LHCN-M2 (cell line): ENCODE measurements at places on chromosomes 2 and 18. TPM values are rescaled to one million over a fixed set of nuclear protein-coding genes. Genes with fewer than 3 reads are reported as not detected.
A peak's percentile ranks its signal among the peaks of the same experiment; 100 is the strongest.

- DNase-seq: no peak
These were observed 139.7 kb downstream of the FAM161A start for GRCh38 chr2:61714210-61714609.

DNA sequence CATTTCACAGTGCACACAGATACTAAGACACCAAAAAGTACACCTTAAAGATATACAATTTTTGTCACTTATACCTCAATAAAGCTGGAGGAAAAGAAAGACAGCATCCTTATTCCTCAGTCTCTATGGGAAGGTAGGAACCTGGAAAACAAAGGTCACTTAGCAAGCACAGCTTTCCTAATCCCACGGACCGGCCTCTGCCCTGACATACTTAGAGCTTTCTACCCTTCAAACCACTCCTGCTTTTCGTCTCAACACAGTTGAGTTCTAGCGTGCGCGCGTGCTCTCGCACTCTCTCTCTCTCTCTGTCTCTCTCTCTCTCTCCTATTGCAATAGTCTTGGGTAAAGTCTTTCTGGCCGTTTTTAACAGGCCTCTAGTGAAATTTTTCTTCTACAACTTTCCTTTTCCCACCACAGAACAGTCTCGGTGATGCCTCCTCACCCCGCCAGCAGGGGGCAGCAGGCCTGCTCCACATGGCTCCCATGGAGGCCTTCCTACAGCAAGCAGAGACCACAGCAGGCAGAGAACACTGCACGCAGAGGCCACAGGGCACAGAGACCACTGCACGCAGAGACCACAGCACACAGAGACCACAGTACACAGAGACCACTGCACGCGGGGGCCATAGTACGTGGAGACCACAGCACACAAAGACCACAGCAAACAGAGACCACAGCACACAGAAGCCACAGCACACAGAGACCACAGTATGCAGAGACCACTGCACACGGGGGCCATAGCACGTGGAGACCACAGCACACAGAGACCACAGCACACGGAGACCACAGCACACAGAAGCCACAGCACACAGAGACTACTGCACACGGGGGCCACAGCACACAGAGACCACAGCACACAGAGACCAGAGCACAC is 106.9 kb downstream of the FBXO15 start:
- no peak for DNase-seq

GRCh38 chr2:141710589-141711239 is 420.1 kb downstream of the LRP1B start:
- DNase-seq: no peak

- peak; percentile 73 for DNase-seq
These were observed 108.3 kb downstream of the PIEZO2 start for GRCh38 chr18:11040823-11041656.

DNA sequence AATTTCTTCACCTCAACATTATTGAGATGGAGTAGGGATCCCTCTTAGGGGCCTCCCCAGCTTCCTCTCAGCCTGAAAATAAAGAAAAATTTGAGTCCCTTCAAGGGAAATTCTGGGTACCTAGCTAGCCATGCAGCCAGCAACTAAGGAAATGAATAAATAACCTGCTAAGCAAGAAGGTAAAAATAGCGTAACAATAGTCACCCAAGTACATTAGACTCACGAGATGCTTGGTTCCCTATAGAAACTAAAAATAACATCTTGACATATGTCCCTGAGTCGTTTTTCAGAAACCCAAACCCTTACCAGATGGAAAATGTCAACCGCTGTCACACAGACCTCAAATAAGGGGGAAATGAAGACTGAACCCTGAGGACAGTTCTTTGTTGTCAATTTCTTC is 51.9 kb downstream of the CACNB4 start:
- no peak for DNase-seq

DNA sequence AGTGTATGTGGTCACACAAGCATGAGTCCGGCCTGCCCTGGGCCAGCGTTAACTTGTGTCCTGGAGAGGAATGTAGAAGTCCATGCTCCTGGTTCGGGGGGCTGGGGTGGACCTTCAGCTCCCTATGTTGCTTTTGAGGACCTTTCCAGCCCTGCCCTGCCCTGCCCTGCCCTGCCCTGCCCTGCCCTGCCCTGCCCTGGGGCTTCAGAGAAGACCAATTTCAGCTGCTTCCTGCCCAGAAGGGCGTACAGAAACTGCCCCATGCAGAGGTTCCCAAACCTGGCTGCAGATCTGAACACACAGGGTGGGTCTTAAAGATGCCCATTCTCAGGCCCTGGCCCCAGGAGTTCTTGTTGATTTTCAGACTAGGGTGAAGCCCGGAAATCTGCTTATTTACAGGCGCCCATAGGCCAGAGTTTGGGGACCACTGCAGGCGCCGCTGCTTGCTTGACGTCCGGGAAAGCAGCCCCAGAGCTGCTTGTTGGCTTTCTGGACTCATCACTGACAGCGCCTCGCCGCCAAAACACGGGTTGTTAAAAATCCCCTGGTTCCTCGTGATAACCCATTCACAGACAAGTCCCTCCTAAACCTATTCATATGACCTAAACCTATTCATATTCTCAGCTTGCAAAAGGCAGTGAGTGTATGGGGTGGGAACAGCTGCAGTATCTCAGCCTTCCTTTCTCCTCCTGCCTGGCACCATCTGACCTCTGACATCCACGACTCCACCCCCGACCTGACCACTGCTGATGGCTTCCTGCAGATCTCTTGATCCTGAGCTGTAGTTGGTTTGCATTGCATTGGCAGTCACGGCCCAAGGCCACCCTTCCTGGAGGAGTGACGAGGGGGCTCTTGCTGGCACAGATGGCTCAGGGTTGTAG is 198.3 kb downstream of the GLI2 start:
- DNase-seq: peak; percentile 79

DNA sequence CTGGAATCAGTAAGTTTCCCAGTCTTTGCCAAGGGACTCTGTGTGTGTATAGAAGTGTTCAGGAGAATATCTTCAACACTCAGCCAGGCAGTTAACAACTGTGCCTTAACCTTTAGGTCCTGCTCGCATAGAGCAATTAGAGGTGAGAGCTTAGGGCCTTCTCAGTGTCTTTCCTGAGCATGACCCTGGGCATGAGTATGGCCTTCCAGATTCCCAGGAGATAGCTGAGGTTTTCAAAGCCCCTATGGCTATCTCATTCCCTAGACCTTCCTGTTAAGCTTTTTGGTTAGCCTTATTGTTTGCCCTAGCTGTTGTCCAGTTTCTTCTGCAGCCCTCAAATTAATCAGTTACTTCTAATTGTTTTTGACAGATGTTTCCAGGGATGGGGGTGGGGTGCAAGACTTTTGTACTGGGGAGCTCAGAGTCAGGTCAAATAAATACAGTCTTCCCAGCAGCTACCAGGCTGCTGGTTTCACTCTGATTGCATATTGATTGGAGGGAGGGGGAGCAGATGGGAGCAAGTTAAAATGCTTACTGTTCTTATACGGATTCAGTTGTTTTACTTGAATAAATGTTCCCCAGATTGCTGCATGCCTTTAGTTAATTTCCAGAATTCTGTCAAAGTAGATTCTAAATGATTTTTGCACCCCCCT is 23.1 kb downstream of the PDK1 start:
- DNase-seq: no peak

GRCh38 chr2:127535422-127535901 is at the start of gene MYO7B:
MYO7B (plus strand) TSS chr2:127535683; CDS start chr2:127559723, 24,040 bp downstream.
- DNase-seq: no peak

GRCh38 chr2:202491514-202491913 is 115.4 kb downstream of the BMPR2 start:
- no peak for DNase-seq

GRCh38 chr2:190887089-190887488 is 6.5 kb downstream of the GLS start:
- DNase-seq: no peak

DNA sequence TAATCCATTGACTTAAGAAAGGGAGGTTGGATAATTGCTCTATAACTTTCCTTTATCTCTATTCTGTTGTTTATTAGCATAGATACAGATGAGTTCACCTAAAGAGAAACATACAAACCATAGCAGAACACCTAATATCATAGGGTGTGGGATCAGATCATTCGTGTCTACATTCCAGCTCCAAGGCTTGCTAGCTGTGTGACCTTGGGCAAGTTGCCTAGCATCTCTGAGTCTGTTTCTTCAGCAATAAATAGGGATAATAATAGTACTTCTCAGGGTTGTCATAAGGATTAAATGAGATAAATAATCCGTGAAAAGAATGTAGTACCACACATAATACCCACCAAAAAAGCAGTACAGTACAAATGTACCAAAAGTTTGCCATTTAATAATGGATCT is 126.2 kb downstream of the PLB1 start:
- no peak for DNase-seq

- DNase-seq: no peak
These were observed 364.2 kb downstream of the LRRTM1 start for GRCh38 chr2:79940364-79940763.

ATP6V1C2 gene
- not detected in 2 replicates for total RNA-seq

DLGAP1 gene
- total RNA-seq: 0.06 and 0.46 TPM in 2 replicates
